ENCODE measurements at places on chromosomes 7 and 10. TPM values are rescaled to one million over a fixed set of nuclear protein-coding genes. Genes with fewer than 3 reads are reported as not detected.

DNA sequence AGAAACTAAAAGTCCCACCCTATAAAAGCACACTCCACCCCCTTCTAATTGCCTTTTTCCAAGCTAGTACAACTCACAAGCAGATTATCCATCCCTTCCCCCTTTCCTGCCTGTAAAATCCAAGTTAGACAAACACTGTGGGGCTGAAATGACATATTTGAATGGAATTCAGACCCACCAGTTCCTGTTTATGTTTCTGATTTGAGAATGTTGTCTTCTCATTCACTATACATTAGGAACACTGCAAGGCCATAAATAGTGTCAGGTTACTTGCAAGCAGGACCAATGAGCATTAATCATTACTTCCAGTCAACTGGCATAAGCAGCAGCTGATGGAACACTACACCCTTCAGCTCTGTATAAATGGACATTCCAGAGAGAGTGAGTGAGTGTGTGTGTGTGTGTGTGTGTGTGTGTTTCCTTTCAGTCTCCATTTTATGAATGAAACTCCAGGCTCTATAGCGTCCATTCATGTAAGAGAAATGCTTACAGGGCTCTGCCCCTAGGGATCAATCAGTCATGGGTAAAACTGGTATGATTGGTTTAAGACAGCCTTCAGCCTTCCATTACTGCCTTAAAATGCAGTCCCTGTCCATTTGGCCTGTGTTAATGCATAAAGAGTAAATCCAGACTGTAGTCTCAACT is 69.3 kb downstream of the ETV1 start:
- no peak for DNase-seq

The MYL10 gene
- polyA plus RNA-seq = not detected

The ARMS2 gene
- not detected for polyA plus RNA-seq

The STOX1 gene
- polyA plus RNA-seq = 0.14 TPM

- no peak for DNase-seq
These were observed 188.9 kb downstream of the PTPRN2 start for GRCh38 chr7:158398750-158399149.

The CCDC172 gene
- polyA plus RNA-seq = not detected

The ANXA8L1 gene
- polyA plus RNA-seq = not detected

DNA sequence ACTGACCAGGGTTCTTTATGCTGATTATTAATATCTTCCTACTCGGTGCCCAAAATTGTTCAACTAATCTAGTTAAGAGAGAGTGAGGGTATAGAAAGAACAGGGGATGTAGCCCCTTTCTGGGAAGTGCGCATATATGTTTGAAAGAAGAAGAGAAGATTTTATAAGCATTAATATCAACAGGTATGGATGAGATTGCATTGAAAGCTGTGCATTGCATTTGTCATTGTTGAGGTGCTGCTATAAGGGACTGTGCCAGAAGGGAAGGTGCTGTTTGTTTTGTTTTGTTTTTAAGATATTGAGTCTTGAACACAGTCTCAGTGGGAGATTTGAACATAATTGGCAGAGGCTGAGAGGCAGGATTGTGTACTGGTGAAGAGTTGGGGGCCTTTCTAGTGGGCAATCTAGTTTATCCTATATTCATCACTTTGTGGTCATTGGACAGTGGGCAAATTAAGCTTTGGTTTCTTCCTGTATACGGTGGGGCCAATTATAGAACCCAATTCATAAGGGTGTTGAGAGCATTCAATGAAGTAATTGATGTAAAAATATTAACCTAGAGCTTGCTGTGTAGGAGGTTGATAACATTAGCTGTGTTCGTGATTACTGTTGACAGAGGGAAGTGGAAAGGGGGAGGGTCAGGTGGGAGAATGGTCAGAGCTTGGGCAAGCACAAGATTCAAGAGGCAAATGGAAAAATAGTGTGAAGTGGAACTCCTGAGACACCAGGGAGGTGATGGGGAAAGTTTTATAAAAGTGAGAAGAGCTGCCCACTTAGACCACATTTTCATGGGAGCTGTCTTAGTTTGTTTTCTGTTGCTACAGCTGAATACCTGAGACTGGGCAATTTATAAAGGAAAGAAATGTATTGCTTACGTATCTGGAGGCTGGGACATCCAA is 19.9 kb upstream of the PCGF5 start:
- DNase-seq = peak; percentile 62
